ENCODE measurements at places on chromosomes 3 and 15.

DNA sequence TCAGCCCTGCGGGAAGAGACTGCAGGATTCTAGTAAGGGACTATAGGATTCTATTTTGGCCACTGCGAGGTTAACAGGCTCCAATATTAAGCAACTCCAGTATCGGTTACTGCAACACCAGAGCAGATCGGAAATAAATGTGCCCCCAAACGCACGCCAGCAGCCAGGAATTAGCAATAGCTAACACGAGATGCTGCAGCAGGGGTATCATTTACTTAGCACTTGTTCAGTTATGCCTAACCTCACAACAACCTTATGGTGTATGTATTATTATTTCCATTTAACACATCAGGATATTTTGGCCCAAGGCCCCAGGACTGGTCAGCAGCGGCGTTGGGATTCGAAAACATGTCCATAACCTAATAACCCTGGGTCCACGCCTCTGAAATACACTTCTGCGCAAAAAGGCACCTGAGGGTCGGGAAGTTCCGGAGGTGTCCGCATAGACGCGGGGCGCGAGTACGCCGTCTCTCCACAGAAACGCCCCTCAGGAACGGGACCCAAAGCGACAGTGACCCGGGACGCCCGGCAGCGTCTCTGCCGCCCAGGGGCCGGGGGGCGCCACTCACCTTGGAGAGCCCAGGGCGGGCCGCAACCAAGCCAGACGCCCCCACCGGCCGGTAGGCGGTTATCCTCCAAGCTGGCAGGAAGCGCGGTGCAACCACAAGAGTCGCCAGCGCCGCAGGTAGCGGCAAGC lies 681 bp downstream of the PIK3CB start:
- DNase-seq, result peak; percentile 19

GRCh38 chr3:125035217-125035616 lies 20.6 kb downstream of the HEG1 start:
- no peak for DNase-seq

GRCh38 chr3:53820084-53820483 lies 26.1 kb downstream of the CHDH start:
- no peak for DNase-seq

- no peak for DNase-seq
Measured at GRCh38 chr3:24263069-24263668, 231.5 kb downstream of the THRB start.

- DNase-seq, result no peak
Measured at GRCh38 chr3:55059027-55059629, 131.3 kb upstream of the LRTM1 start.

GRCh38 chr15:38186507-38186906 lies 66.1 kb upstream of the SPRED1 start:
- DNase-seq, result no peak

DNA sequence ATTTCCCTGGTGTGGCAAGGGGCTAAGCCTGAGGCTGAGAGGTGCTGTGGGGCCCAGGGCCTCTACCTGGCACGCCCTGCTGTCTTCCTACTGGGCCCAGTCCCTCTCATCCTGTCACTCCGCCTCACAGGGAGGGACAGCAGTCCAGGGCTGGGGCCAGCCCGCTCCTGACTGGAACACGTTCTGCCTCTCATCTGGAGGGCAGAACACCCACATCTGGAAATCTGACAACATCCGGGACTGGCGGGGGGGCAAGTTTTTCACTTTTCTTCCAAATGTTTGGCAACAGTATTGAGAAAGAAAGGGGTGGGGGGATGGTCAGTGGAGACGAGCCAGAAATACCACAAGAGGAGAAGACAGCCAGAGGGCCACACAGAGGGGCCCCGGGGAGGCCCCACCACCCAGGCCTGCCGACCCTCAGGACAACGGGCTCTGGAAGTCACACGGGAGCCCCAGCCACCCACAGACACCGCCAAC lies 1.8 kb upstream of the MYL3 start:
- no peak for DNase-seq

- no peak for DNase-seq
Measured at GRCh38 chr3:51141573-51141972, 243.5 kb upstream of the MANF start.

DNA sequence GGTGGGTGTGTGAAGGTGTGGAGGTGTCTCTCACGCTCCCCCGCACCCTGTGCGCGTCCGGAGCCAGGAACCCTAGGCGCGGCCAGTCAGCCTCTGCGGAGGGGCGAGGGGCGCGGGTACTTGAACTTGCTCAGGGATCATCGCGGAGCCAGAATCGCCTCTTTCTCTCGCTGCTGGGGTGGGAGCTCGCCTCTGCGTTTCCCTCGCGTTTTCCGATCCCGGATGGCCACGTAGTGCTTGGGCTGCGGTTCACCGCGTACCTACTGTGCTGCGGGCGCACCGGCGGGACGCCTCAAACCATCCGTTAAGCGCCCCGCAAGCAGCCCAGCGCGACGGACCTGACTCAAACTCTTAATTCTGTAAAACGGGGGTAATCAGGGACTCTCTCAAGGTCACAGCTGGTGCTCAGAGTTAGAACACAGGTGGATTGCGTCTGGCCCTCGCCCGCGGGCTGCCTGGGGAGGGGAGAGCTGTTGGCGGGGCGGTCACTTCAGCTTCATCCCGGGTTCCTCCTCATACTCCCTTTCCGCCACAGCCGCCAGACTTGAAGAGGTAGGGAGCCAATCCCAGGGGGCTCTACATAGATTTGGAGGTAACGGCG lies 686 bp downstream of the MYRIP start:
- no peak for DNase-seq

DNA sequence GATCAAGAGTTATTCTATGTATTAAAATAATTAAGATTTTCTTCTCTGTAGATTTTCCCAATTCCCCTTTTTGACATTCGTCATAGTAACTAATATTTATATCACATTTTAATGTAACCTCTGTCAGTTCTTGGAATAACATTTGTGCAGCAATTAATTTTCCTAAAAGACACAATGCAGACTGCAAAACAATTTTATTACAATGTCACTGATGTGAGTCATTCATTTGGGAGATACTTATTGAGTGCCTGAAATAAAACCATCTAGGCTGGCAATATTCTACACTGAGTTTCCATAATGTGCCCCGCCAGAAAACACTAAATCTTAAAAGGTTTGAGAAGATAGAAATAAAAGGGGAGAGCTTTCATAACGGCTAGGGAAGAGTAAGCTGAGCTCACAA lies 6.7 kb upstream of the USP13 start:
- no peak for DNase-seq

DNA sequence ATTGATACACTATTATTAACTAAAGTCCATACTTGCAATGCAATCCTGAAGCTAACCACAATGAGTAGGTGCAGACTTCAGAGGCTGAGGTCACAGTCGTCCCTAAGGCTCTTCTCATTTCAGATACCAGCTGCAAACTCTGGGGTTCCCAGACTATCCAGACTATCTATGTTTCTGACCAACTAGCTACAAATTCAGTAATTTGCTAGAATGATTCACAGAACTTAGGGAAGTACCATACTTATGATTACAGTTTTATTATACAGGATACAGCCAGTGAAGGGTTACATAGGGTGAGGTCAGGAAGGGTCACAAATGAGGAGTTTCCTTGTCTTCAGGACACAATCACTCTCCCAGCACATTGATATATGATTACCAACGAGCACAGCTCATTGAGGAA lies 36.5 kb downstream of the PPM1L start:
- DNase-seq, result no peak

DNA sequence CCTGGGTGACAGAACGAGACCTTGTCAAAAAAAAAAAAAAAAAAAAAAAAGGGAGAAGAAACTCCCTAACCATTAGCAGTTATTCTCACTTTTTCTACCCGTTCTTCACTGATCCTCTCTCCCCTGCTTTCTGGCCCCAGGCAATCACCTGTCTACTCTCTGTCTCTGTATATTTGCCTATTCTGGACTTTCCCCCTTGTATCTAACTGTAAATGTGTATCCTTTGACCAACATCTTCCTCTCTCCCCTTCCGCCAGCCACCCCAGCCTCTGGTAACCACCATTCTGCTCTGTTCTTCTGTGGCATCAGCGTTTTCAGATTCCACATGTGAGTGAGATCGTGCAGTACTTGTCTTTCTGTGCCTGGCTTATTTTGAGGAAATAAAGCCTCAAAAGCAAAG lies 6.9 kb downstream of the CYFIP1 start:
- DNase-seq, result no peak

GRCh38 chr3:10349801-10350200 lies 28.9 kb upstream of the SEC13 start:
- no peak for DNase-seq

DNA sequence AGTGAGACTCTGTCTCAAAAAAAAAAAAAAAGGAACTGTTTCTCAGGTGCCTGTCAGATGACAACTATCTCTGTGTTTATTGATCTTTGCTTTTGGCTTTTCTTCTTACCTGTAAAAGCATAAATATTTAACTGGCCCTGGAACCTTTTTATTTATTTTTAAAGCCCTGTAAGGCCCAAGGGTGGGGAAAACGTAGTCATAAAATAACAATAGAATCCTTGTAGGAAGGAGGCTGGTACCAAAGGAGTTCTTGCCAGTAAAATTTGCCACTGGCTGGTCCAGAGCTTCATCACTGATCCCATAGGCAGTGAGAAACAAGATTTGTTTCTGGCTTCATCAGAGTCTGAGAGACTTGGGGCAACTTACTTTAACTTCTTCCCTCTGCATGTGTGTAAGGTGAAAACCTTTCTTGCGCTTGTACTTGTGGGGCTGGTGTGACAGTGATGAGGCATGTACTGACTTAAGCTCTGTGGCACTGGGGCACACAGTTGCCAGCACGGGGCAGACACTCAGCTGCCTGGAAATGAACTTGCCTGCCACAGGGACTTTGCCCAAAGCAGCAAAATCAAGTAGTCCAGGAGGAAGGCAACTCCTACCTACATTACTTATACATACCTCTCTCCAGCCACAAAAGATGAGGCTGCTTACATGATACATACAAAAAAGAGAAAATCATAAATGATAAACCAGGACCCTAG lies 19.6 kb downstream of the B4GALT4 start:
- DNase-seq, result no peak

DNA sequence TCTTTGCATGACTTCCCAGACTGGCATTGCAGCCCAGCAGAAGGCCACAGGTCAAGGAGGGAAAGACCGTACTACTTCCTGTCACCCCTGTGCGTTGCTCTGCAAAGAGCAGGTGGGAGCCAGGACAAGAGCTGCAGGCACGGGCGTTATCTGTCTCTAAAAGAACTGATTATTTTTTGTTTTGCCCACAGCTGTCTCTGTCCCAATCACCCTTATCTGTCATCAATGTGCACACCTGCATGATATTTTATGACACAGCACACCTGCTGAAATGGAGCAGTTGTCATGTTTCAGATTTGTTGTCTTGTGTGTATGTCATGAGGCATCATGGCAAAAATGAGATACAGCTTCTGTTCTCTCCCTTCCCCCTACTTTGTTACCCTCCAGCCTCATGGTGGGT lies 58.8 kb downstream of the SLCO3A1 start:
- no peak for DNase-seq

- DNase-seq, result no peak
Measured at GRCh38 chr15:50180091-50180490, 1.9 kb upstream of the SLC27A2 start.

GRCh38 chr3:99818818-99819217 lies 1.2 kb downstream of the CMSS1 start:
- DNase-seq, result no peak

- no peak for DNase-seq
Measured at GRCh38 chr3:69684309-69684961, 54.8 kb upstream of the MITF start.

GRCh38 chr3:69320871-69321271 lies 65.0 kb downstream of the FRMD4B start:
- DNase-seq, result no peak

- DNase-seq, result no peak
Measured at GRCh38 chr3:8576841-8577571, 67.6 kb downstream of the SSUH2 start.

- DNase-seq, result no peak
Measured at GRCh38 chr15:71649894-71650293, 160.5 kb upstream of the NR2E3 start.

- no peak for DNase-seq
Measured at GRCh38 chr3:62073038-62073437, 300.3 kb downstream of the FEZF2 start.

- no peak for DNase-seq
Measured at GRCh38 chr3:44326019-44326418, 12.5 kb upstream of the TCAIM start.

DNA sequence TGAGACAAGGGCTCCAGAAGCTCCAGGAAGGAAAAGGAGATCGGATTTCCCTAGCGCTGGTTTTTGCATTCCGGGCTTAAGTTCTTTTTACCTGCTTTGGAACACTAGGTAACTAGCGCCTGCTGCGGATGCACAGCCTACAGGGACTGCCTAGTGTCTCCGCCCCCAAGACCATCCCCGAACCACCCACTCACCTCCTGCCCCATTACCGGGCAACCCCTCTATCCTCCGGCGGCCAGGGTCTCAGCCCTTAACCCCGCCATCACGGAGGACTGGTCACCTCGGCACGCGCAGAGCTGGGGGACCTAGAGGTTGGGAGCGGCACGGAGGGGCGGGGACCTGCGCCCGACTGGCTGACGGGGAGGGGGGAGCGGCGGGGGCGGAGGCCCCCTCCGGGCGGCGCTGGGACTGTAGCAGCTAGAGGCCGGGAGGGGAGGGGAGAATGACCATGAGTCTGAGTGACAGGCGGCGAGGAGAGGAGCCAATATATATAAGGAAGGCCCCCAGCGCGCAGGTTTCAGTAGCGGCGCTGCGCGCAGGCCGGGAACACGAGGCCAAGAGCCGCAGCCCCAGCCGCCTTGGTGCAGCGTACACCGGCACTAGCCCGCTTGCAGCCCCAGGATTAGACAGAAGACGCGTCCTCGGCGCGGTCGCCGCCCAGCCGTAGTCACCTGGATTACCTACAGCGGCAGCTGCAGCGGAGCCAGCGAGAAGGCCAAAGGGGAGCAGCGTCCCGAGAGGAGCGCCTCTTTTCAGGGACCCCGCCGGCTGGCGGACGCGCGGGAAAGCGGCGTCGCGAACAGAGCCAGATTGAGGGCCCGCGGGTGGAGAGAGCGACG lies at the start of gene DLL4:
DLL4 (plus strand) TSS at position 520 of the 839 bp plus-strand sequence. CDS start 329 bp downstream, outside the sequence.
- DNase-seq, result no peak

- DNase-seq, result no peak
Measured at GRCh38 chr15:34696506-34696905, 58.3 kb downstream of the GJD2 start.

GRCh38 chr3:14418296-14419250 lies 16.2 kb downstream of the SLC6A6 start:
- no peak for DNase-seq

GRCh38 chr3:98726084-98726483 lies 37.1 kb upstream of the ST3GAL6 start:
- DNase-seq, result no peak

GRCh38 chr3:156826144-156826895 lies at the start of gene LEKR1:
Gene LEKR1 (plus strand): TSS chr3:156826353. CDS start chr3:156829330, 2,977 bp downstream.
- DNase-seq, result peak; percentile 46

DNA sequence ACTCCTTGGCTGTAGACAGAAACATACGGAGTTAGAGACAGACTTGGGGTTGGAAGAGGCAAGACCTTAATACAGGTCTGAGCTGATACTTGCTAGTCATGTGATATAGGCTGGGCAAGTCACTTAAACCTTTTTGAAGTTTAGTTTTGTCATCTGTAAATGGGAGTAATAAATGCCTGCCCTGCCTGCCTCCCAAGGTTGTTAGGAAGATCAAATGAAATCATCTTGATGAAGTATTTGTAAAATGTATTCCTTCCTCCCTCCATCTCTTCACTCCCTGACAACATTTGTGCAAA lies 2.9 kb downstream of the PXK start:
- no peak for DNase-seq

Measured in activated CD8-positive, alpha-beta memory T cell treated with anti-CD3 and anti-CD28 coated beads for 1 hour (primary cell).